ENCODE measurements at places on chromosomes 5 and 9. TPM values are rescaled to one million over a fixed set of nuclear protein-coding genes. Genes with fewer than 3 reads are reported as not detected.

GRCh38 chr5:87541676-87542075 lies 128.9 kb upstream of the CCNH start:
- no peak overlapping the region for H3K27ac ChIP-seq
- H3K4me1 ChIP-seq, result peaks cover 18% of the 10 kb centered on the region
- no peaks in the 10 kb centered on the region for H3K27me3 ChIP-seq
- no peak overlapping the region for H3K4me3 ChIP-seq

DNA sequence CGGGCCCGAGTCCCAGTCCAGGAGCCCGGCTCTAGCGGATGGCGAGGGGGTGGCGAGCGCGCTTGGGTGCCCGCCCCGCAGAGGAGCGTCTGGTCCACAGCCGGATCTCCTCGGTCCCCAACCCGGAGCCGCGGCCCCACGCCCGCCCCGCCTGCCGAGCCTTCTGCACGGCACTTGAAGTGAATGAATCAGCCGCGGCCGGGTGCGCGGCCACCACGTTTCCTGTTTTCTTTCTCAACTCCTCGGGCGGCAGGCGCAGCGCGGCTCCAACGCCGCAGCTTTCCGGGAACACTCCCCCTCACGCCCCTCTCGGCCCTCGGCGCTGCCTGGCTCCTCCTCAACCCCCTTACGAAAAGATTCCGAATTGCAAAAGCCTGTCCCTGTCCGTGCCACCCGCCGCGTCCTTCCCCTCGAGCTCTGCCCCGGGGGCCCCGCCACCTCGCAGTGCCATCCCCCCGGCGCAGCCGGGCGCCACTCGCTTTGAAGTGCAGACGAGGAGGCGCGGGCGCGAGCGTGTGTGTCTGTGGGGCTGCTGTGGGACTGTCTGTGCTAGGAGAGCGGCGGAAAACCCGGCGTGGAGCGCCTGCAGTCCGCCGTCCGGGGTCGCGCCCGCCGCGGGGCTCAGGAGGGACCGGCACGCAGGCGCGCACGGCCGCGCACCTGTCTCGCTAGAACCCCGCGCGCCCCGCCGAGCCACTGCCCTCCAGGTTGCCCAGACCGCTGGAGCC lies 456.6 kb downstream of the RAB3C start:
- DNase-seq, result peak; percentile 71
- peak overlapping the region; percentile 95 for H3K27ac ChIP-seq
- H3K36me3 ChIP-seq, result peaks cover 2% of the 10 kb centered on the region
- H3K27me3 ChIP-seq, result no peaks in the 10 kb centered on the region
- H3K4me1 ChIP-seq, result peaks cover 43% of the 10 kb centered on the region

- no peak for DNase-seq
- H3K27me3 ChIP-seq, result no peaks in the 10 kb centered on the region
- no peak overlapping the region for H3K4me3 ChIP-seq
- no peak overlapping the region for H3K27ac ChIP-seq
- H3K36me3 ChIP-seq, result no peaks in the 10 kb centered on the region
- H3K4me1 ChIP-seq, result peaks cover 16% of the 10 kb centered on the region
Observed at GRCh38 chr5:78765116-78765515, 116.5 kb upstream of the LHFPL2 start.

GRCh38 chr5:163889369-163889768 lies 383.9 kb downstream of the MAT2B start:
- no peak overlapping the region for H3K4me3 ChIP-seq
- H3K4me1 ChIP-seq, result peaks cover 14% of the 10 kb centered on the region
- no peaks in the 10 kb centered on the region for H3K27me3 ChIP-seq
- no peak for DNase-seq
- no peak overlapping the region for H3K27ac ChIP-seq

- H3K27me3 ChIP-seq, result peaks cover 5% of the 10 kb centered on the region
- DNase-seq, result no peak
- H3K4me3 ChIP-seq, result no peak overlapping the region
- no peaks in the 10 kb centered on the region for H3K36me3 ChIP-seq
- H3K27ac ChIP-seq, result no peak overlapping the region
Observed at GRCh38 chr5:13830536-13830935, 114.0 kb downstream of the DNAH5 start.

GRCh38 chr5:68644971-68645370 lies 429.4 kb downstream of the PIK3R1 start:
- no peaks in the 10 kb centered on the region for H3K27me3 ChIP-seq
- H3K27ac ChIP-seq, result no peak overlapping the region
- peaks cover 33% of the 10 kb centered on the region for H3K4me1 ChIP-seq
- H3K36me3 ChIP-seq, result peaks cover 2% of the 10 kb centered on the region
- no peak for DNase-seq

DNA sequence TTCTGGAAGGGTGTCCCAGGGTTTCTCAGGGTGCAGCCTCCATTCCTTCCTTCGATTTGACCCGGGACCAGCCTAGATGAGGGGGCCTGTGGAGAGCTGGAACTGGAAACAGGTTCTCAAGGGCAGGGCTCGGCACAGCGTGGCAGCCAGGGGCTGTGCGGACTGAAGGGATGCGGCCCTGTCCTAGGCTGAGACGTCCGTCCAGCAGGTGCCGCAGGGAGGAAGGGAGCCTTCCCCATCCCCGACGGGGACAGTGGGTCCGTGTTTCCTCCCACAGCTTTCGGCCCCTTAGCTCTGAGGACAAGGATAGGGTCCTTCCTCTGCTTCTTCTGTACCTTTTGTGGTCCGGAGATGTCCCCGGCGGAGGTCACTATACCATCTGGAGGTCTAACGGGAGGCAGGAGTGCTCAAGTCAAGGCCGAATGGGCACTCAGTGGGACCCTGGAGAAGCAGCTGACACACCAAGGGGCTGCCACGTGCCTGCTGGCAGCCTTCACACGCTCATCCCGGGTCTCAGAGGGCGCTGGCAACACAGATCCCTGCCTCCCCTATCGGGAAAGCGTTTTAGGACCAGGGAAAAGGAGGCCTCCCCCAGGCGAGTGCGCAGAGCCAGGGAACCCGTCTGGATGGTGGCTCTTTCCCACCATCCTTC lies 49.9 kb downstream of the USP20 start:
- H3K27ac ChIP-seq, result no peak overlapping the region
- no peaks in the 10 kb centered on the region for H3K27me3 ChIP-seq
- peaks cover 35% of the 10 kb centered on the region for H3K4me1 ChIP-seq
- peak overlapping the region; percentile 69 for H3K4me3 ChIP-seq
- no peak for DNase-seq
- peaks cover 15% of the 10 kb centered on the region for H3K36me3 ChIP-seq

DNA sequence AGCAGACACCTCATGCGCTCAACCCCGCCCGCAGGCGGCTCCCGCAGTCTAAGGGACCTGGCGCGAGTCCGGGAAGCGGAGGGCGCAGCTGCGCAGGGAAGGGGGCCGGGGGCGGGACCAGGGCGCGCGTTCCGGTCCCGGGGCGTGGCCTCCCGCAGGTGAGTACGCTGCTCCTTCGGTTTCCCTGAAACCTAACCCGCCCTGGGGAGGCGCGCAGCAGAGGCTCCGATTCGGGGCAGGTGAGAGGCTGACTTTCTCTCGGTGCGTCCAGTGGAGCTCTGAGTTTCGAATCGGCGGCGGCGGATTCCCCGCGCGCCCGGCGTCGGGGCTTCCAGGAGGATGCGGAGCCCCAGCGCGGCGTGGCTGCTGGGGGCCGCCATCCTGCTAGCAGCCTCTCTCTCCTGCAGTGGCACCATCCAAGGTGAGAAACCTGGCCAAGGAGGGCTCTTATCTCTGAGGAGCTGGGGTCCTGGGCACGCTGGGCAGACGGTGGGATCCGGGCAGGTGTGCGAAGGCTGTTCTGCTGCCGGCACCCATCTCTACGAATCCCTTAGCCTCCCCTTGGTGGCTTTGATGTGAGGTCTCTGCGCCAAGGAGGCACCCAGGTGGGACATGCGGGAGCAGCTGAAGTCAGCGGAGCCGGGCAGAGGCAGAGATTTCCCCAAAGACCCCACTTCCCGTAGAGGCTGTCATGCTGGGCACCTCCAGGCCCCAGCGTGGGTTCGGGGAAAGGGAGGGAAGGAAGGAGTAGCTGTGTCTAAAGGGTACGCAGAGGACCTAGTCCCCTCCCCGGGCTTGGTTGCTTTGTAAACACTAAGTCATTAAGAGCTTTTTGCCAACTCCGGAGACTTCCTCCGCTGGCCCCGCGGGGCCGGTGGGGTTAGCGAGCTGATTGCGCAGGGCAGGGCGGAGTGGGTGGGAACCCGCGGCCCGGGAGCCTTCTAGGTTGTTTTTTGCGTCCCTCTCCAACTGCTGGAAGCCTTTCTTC lies at the start of gene F2RL1:
Gene F2RL1, plus strand, starts transcription at position 187 of the 988 bp plus-strand sequence. Its CDS starts 153 bp downstream, at position 340.
- peaks cover 18% of the 10 kb centered on the region for H3K4me1 ChIP-seq
- peak within 1 kb of the TSS; percentile 80 for H3K4me3 ChIP-seq
- H3K27me3 ChIP-seq, result peaks cover 30% of the 10 kb centered on the region
- peak; percentile 79 for DNase-seq
- H3K36me3 ChIP-seq, result peaks cover 3% of the 10 kb centered on the region

DNA sequence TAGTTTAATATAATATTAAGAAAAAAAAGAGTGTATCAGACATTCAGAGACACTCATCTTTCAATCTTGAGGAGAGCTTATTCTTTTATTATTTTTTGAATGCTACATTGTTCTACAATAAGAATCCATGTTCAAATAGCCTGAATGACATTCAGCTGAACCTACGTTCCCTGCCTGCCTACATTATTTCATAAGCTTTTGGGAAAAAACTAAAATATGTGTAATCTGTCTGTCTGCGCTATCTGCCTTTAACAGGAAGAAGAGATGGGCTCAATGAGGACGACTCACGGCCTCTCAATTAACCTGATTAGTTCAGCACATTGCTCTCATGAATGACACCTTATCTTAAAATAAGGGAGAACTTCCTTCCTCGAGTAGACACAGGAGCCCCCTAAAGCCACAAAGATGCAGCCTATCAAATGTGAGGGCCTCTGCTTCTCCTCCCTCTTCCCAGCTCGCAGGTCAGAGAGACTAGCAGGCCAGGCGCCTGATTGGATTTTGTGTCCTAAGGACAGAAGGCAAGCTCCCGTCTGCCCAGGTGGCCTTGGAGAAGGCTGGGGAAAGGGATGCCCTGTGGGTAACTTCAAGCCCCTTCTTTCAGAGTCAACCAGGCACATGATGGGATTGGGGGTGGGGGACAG lies 37.8 kb downstream of the EBF1 start:
- DNase-seq, result no peak
- no peak overlapping the region for H3K27ac ChIP-seq
- peaks cover 85% of the 10 kb centered on the region for H3K27me3 ChIP-seq
- no peaks in the 10 kb centered on the region for H3K36me3 ChIP-seq
- peaks cover 7% of the 10 kb centered on the region for H3K4me1 ChIP-seq

DNA sequence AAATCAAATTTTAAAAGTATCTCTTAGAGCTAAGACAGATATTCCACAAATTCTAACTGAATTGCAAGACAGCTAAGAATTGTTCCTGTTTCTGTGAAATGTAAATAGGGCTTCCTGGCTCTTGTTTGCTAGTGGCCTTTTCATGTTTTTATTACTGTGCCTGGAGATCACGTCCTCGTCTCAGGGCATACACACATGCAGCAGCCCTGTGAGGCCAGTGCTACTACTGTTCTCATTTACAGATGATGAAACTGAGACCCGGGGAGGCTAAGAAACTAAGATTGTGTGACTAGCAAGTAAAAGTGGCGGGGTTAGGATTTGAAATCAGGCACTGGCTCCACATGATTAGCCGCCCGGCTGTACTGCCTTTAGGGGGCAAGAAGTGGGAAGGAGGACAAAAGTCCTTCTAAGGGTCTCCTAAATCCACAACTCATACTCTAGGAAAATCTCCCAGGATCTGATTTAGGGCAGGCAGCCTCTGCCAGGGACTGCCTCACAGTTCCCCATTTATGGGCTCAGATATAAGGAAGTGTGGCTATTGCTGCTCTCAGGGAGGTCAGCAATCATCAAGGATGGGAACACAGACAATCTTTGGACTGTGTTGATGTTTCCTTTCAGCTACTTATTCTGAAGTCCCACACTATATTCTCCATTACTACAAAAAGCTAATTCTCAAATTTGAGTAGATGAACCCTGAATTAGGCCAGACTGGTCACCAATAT lies 7.9 kb downstream of the PRUNE2 start:
- H3K27ac ChIP-seq, result no peak overlapping the region
- H3K4me3 ChIP-seq, result no peak overlapping the region
- H3K4me1 ChIP-seq, result no peaks in the 10 kb centered on the region
- peaks cover 82% of the 10 kb centered on the region for H3K27me3 ChIP-seq

DNA sequence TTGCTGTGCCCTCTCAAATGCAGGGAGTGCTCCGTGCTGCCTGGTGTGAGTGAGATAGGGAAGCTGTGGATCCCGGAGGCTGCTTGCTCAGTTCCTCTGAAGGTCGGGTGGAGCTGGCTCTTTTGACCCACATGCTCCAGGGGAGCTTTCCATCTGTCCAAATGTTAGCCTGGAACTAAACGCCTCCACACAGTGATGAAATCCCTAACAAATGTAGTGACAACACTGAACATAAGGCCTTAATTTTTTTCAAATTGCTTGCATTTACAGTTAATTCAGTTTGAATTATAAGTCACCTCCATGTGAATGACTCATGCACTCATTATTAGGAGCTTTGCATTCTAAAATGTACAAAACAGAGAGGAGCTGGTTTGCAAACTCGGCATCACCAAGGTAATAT lies 27.0 kb downstream of the PRDM6 start:
- peaks cover 44% of the 10 kb centered on the region for H3K4me1 ChIP-seq
- no peaks in the 10 kb centered on the region for H3K27me3 ChIP-seq
- DNase-seq, result no peak
- H3K27ac ChIP-seq, result peak overlapping the region; percentile 39

The PAEP gene
- total RNA-seq, result not detected

The SEMA5A gene
- 20.0 TPM for total RNA-seq
